Activated CD8-positive, alpha-beta memory T cell treated with anti-CD3 and anti-CD28 coated beads, Interleukin-2, amount 10 ng/mL, durations not matched to agents 7 days and 5 days (primary cell): ENCODE measurements at places on chromosomes 4 and X. TPM values are rescaled to one million over a fixed set of nuclear protein-coding genes. Genes with fewer than 3 reads are reported as not detected.

Gene NCAPG
- total RNA-seq: 87.5 TPM

- no peaks in the 10 kb centered on the region for H3K4me1 ChIP-seq
- no peaks in the 10 kb centered on the region for H3K27me3 ChIP-seq
- H3K36me3 ChIP-seq: no peaks in the 10 kb centered on the region
- H3K4me3 ChIP-seq: no peak overlapping the region
Measured at GRCh38 chr4:11914406-11914805, 485.7 kb upstream of the HS3ST1 start.

DNA sequence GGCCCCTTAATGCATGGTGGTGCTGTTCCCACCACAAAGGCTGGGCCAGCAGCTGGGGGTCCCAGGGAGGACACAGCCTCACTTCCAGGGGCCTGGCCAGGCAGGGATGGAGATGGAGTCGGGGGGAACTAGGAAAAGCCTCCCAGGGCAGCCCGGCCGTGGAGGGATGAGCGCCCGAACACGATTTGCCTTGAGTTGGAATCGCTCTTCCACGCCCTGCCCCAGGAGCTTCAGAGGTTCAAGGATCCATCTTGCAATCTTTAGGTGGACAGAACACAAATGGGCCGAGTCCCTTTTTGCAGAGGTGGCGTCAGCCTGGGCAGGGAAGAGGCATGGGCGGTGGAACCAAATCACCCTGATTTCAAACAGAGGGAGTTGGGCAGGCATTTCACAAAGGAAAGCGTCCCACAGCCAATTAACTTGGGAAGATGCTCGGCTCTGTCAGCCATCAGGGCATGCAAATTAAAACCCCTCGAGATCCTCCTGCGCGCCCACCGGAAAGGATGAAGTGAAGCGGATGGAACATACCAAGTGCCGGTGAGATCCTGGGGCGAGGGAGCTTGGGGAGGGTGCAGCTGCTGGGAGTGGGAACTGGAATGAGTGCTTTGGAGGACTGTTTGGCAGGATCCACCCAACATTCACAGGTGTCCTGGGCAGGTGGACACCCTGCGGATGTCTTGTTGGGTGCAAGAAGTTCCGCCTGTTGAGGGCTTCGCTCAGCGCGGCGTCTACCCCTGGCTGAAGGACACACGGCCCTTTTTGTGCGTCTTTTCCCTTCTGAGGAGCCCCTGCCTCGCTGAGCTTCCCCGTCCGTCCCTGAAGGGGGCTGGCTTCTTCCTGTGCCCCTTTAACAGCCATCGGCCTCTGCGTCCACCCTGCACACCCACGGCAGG lies 75.7 kb downstream of the HTRA3 start:
- H3K36me3 ChIP-seq: no peaks in the 10 kb centered on the region
- DNase-seq: no peak
- no peak overlapping the region for H3K27ac ChIP-seq
- H3K4me3 ChIP-seq: no peak overlapping the region

GRCh38 chr4:141804836-141805235 lies 168.5 kb downstream of the IL15 start:
- no peak overlapping the region for H3K27ac ChIP-seq
- H3K4me1 ChIP-seq: peaks cover 3% of the 10 kb centered on the region
- H3K36me3 ChIP-seq: no peaks in the 10 kb centered on the region
- DNase-seq: no peak
- no peak overlapping the region for H3K4me3 ChIP-seq
